ENCODE measurements at places on chromosomes 7 and 10.

- no peak for DNase-seq
These were observed 166.0 kb upstream of the WDR11 start for GRCh38 chr10:120685136-120685535.

DNA sequence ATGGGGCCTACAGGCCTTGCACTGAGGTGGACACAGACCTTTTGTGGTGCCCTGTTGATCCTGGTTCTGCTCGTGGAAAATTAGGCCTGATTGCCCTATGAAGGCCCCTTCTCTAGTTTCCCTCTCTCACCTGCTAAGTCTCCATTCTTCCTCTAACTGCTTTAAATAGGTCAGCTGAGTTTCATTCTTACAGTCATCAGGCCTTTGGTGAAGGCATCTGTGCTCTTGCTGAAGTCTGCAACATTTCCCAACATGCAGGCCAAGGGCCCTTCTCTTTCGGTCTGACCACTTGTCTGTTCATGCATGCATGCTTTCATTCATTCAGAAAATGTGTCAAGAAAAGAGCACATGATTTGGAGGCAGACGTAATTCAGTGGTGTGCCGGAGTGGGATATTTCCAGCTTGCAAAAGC, 244.0 kb downstream of the BUB3 start:
- no peak for DNase-seq

DNA sequence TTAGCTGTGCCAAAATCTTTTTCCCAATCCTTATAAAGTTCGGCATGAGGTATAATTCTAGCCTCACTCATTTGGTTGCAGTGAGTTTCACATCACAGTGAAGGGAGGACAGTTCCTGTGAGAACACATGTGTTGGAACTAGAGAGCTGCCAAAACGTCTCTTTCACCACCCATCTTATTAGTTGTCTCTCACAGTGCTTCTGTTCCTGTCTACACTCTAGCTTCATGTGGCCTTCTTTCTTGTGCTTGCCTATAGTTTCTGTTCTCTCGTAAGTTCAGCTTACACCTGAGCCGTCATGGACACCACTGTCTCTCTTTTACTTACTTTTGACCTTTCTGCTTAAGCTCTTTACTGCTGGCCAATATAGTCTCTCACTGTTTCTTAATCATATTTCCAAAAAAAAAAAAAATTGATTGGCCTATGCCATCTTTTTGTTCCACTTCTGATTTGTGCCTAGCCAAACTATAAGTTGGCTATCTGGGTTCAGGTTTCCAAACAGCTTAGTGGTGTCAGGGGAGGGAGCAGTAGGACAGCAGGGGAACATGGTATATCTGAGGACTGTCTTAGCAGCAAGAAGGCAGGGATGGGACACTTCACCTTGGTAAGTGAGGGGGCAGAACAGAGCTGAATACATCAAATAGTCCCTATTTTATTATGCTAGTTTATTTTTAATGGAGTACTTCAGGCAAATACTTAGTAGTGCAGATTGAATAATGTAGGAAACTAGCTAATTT, 38.0 kb downstream of the ZNRF2 start:
- peak; percentile 34 for DNase-seq

DNA sequence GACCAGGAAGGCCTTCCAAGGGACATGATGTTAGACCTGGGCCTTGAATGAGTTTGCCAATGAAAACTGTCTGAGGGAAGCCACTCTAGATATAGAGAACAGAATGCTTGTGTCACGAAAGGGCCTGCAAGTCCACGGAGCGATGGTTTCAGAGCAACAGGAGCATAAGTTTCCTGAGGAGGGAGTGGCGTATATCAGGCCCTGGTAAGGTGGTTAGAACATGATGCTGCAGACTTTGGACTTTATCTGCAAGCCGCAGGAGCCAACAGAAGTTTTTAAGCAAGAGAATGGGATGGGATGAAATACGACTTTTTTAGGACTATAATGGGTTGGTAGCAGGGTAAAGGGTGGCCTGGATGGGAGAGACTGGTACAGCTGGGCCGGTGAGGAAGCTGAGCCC, 136.0 kb downstream of the FGFR2 start:
- DNase-seq: no peak

- no peak for DNase-seq
These were observed 43.1 kb downstream of the GHRHR start for GRCh38 chr7:31006857-31007256.

GRCh38 chr10:12350167-12350872, 973 bp downstream of the CAMK1D start:
- no peak for DNase-seq

DNA sequence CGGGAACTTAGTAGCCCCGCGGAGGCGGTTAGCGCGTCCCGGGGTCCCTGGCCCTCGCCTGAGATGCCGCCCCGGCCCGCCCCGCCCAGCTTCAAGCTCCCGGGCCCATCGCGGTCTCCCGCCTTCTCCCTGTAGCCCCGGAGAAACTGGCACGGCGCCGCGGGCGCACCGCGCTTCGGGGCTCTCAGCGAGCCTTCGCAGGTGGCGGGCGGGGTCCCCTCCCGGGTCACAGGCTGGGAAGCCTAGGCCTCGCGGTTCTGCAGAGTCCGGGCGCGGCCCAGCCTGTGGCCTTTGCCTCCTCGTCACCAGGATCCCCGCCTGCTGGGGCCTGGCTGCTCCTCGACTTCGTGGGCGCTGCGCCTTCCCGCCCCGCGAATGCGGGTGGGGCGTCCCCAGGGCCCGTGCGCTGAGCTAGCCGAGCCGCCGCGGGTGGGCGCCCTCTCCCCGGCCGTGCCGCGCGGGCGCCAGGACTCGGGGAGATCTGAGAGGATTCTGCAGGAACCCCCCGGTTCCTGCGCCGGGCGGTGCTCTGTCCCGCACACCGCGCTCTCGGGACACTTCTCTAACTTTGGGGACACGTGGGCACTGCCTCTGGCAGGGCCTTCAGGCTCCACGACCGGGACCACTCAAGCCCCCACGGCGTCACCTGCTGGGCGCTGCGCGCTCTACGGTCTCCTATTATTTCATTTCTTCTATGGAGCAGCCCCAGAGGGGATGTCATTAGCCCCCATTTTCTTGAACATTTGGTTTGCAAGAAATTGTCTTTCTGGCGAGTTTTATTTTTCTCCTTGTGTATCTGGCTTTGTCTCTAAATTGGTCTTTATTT, 682 bp upstream of the RGS10 start:
- DNase-seq: peak; percentile 32

- DNase-seq: no peak
These were observed 21.9 kb upstream of the ECHDC3 start for GRCh38 chr10:11720260-11720741.

DNA sequence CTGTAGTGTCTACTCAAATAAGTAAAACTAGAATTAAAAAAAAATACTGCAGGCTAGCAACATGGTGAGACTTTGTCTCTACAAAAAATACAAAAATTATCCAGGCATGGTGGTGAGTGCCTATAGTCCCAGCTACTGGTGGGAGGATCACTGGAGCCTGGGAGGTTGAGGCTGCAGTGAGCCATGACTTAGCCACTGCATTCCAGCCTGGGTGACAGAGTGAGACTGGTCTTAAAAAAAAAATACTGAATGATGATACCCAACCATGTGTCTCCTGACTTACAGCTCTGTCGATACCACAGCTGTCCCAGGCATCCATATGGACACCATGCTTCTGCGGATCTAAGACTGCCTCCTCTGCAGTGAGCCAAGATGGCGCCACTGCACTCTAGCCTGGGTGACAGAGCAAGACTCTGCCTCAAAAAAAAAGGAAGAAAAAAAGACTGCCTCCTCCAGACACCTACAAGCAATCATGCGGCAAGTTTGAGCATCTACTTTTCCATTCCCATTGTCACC, 7.9 kb upstream of the FRAT1 start:
- no peak for DNase-seq

DNA sequence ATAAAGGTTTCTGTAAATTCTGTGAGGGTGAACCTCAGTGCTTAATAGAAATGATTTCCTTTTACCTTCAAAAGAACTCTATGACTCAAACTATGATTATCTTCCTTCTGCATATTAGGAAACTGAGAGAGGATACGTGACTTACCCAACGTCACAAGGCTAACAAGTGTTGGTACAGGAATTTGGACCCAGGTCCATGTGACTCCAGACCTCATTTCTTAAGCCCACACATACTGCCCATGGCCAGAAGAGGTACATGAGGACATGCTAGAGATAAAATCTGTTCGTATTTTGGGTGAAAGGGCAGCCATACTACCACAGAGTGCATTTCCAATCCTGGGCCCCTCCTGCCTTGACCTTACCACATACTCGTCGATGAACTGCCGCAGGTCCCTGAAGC, 61.5 kb upstream of the TM9SF3 start:
- no peak for DNase-seq

- no peak for DNase-seq
These were observed 34.2 kb downstream of the CYP17A1 start for GRCh38 chr10:102802920-102803534.

Data from NCI-H1694 (cell line).